EH (cell line): ENCODE measurements at places on chromosomes 2 and 18.

- DNase-seq, result no peak
Observed at GRCh38 chr2:43068041-43068533, 158.3 kb downstream of the ZFP36L2 start.

DNA sequence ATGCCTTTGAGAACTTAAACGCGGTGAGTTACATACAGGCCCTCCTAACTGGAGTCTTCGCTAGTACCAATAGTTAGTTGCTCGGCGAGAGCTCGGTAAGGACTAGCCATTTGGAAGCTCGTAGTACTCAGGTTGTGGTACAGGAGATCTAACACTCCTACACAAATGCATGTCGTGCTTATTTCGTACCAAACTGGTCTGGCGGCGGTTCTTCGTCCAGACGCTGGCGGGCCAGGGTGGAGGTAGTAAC lies 346 bp upstream of the VRK2 start:
- DNase-seq, result no peak

DNA sequence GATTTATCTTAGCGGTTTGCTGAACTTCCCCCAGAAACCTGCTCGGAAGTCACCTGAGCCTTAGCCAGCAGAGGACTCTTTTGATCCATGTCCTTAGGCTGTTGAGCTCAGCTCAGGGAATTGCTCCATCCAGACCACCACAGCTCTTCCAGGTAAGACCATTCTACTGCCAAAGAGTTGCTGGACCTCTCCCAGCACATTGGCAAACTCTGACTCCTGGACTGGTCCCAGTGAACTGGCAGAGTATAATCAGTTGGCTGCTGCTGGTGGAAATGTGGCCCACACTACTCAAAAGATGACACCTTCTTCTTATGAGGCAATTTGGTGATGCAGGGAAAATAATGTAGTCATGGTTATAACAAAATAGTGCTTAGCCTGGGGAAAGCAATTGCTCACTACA lies 308.8 kb upstream of the FIGN start:
- DNase-seq, result no peak

DNA sequence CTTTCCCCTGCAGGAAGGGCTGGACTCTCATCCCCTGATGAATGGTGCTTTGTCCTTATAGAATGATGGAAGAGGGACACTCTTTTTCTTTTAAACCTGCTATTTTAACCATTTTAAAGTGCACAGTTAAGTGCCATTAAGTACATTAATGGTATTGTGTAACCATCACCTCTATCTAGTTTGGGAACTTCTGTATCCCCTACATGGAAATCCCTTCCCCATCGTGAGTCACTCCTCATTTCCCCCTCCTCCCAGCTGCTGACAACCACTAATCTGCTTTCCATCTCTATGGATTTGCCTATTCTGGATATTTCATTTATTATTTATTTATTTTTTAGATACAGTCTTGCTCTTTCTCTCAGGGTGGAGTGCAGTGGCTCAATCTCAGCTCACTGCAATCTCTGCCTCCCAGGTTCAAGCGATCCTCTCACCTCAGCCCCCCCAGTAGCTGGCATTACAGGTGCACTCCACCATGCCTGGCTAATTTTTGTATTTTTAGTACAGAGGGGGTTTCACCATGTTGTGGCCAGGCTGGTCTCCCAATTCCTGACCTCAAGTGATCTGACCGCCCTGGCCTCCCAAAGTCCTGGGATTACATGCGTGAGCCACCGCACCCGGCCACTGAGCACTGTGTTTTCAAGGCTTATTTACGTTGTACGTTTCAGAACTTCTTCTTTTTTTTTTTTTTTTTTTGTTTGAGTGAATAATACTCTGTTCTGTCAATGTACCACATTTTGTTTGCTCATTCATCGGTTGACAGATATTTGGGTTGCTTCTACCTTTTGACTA lies 15.8 kb downstream of the DGKD start:
- no peak for DNase-seq
